Psoas muscle (tissue), 8 donors: ENCODE measurements at places on chromosomes 7 and 10.
A peak's percentile ranks its signal among the peaks of the same experiment; 100 is the strongest.

- no peak for DNase-seq
Measured at GRCh38 chr7:132656846-132657776, 80.8 kb upstream of the PLXNA4 start.

- no peak for DNase-seq
Measured at GRCh38 chr10:129725890-129726631, 238.0 kb downstream of the EBF3 start.

GRCh38 chr7:101205901-101206664 is 5.2 kb upstream of the MOGAT3 start:
- DNase-seq, result no peak

GRCh38 chr10:62626079-62626478 is 178.4 kb upstream of the ADO start:
- DNase-seq, result no peak

- peak; percentile 69 for DNase-seq
Measured at GRCh38 chr7:44225566-44226395, 25.0 kb downstream of the YKT6 start.

DNA sequence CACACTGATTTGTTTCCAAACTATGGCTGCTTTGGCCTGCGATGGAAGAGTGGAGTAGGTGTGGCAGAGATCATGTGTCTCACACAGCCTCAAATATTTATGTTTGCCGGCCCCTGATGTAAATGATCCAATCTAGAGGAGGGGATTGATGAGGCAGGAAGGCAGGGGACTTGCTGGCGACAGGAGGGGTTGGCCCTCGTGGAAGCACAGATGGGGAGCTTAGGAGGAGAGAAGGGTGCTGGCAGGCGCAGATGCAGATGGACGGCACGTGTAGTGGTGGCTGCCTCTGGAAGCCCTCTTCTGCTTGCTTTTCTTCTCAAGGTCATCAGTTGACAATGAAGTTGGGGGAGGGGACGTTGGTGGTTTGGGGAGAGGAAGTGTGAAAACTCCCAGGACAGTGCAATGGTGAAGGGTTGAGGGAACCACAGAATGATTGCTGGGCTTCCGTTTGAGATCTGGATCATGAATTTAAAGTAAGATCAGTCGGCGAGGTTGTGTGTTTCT is 15.4 kb downstream of the COL13A1 start:
- DNase-seq, result no peak

- no peak for DNase-seq
Measured at GRCh38 chr10:25934621-25935139, 651 bp downstream of the MYO3A start.

DNA sequence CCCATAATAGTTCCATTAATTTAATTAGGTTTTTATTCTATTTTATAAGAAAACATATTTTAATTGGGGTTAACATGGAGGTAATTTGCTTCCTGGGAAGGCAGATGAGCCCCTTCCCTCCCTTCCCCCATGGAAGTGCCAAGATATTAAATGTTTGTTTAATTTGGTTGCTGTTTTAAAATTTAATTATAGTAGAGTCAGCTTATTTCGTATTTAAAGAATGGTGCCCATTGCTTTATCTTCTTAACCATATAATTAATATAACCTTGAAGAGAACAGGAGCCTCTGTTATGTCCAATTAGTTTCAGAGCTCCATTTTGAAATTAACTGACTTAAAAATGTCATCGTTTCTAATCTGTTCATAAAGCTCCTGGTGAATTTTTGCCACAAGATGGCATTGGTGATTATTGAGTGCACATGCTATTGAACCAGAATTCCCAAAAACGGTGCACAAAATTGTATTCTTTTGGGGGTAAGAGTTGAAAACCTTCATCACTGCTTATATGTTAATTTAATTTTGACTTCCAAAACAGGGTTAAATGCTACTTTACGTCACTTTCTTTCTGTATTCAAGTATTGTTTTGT is 26.0 kb downstream of the KLHDC10 start:
- DNase-seq, result no peak

DNA sequence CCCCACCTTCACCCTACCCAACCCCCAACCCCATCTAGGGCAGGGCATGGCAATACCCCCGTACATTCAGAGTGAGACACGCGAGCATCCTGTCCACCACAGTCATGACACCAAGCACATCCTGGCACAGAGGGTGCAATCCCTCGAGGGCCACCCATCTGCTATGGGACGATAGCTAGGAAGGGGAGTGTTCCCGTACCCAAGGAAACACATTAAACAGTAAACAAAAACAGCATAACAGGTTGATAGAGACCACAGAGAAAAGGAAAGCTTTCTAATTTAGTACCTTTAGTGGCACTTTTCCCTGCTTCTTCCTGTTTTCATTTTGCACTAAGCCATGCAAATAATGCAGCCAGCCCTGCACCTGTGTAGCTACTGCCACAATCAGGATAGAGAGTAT is 2.3 kb upstream of the SMKR1 start:
- DNase-seq, result no peak

GRCh38 chr10:130301021-130301892 is 165.1 kb downstream of the GLRX3 start:
- no peak for DNase-seq

DNA sequence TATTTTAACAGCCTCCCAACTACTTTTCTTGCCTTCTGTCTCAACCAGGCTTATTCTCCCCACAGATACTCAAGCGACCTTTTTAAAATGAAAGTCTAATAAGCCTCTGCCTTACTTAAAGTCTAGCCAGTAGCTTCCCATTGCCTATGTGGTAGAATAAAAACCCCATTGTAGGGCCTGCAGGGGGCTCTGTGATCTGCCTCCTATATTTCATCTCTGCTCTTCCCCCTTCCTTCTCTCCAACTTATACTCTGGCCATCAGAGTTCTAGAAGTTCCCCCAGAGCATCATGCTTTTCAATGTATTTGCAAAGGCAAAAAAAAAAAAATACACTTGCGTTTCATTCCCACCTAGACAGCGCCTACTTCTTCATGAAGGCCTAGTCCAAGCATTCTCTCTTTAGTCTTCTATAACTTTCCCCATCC is 167.7 kb upstream of the ADO start:
- no peak for DNase-seq
